Naive thymus-derived CD8-positive, alpha-beta T cell (primary cell): ENCODE measurements at places on chromosomes 5 and 9. TPM values are rescaled to one million over a fixed set of nuclear protein-coding genes. Genes with fewer than 3 reads are reported as not detected.

Gene IRX1
- not detected for polyA plus RNA-seq

GRCh38 chr5:177233206-177233605, 70.3 kb downstream of the RAB24 start:
- DNase-seq: no peak

DNA sequence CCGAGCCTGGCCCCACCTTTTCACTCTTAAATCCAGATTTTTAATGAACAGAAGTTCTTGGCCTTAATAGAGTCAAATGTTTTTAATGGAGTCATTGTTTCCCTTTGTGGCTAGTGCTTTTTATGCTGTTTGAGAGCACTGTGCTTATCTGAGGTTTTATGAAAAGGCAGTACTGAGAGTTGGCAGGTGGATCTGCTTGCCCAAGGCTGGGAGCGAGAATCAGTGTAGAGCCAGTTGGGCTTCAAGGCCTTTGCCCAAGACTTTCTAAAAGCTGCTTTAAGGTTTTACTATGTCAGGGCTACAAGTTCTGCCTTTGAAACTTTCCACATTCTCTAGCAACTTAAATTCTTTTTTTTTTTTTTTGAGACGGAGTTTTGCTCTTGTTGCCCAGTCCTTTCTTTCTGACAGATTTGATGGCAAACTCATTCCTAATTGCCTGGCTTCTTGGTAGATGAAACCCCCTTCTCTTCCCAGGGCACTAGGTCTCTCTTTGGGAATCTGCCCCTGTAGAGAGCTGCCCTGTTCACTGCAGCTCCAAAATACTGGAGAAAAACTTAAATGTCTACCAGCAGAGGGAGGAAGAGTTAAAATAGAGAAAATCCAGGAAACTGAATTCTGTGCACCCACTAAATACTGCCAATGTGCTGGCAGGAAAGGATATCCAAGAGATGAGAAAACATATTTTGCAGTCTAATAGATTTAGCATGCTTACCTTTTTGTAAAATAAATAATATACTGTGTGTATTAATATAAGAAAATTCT, 36.9 kb upstream of the CDK20 start:
- no peak for DNase-seq

GRCh38 chr5:17727098-17727497, 92.8 kb downstream of the TAF11L14 start:
- no peak for DNase-seq

Gene AGXT2
- not detected for polyA plus RNA-seq

DNA sequence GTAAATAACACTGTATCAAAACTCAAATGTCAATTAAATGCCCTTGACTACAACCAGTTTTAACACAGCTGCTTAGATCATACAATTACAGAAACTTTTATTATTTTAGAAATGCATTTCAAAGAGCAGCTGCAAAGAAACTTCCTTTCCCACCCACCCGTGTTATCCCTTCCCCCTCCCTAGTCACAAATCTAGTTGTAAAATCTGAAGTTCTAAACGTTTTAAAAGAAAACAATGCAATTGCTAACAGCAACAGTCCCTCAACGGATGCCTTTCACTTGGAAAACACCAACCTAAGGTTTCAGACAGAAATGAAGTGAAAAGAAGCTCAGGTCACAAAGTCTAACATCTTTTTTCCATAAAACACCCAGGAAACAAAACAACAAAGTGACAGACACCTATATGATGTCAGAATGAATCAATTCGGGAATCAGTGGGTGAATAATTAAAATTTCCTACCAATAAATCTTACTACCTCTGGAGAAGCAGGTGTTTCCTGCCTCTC, 100.3 kb downstream of the FBXW11 start:
- DNase-seq: no peak
